Adrenal gland (tissue), 19 donors: ENCODE measurements at places on chromosomes 2 and 18.
A peak's percentile ranks its signal among the peaks of the same experiment; 100 is the strongest.

DNA sequence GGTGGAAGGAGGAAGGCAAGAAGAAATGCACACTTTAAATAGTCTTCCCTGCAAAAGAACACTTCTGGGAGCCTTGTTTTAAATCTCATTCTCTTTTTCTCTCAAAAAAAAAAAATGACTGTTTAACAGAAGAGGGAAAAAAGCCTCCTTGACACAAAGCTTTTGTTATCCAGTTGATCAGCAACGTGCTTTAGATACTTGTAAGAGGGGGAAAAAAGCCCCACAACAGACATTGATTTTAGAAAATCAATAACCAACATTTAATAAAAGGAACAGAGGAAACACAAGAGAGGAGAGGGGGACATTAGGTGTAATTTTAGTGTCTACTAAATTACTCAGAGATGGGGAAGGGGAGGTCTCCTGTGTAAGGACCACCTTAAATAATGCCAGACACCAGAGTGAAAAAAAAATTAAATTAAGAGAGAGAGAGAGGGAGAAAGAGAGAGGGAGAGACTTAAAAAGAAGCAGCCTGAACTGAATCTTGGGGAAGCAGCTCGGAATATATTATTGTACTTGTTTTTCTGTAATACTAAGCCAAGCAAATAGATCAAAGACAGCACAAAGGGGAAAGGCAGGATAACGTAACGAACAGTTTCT is 4.7 kb downstream of the ZEB2 start:
- no peak for DNase-seq
- no peaks in the 10 kb centered on the region for H3K27me3 ChIP-seq
- H3K4me3 ChIP-seq, result peak overlapping the region; percentile 94
- no peaks in the 10 kb centered on the region for H3K36me3 ChIP-seq
- H3K4me1 ChIP-seq, result peaks cover 34% of the 10 kb centered on the region

DNA sequence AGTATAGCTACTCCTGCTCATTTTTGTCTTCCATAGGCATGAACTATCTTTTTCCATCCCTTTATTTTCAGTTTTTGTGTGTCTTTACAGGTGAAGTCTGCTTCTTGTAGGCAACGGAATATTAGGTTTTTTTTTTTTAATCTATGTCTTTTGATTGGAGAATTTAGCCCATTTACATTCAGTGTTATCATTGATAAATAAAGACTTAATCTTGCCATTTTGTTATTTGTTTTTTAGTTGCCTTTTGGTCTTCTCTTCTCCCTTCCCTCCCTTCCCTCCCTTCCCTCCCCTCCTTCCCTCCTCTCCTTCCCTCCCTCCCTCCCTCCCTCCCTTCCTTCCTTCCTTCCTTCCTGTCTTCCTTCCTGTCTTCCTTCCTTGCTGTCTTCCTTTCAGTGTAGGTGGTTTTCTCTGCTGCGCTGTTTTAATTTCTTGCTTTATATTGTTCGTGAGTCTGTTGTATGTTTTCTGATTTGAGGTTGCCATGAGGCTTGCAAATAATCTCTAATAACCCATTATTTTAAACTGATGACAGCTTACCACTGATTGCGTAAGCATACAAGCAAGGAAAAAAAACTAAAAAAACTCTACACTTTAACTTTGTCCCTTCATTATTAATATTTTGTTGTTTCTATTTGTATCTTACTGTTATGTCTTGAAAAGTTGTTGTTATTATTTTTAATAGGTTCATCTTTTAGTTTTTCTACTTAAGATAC is 353.8 kb downstream of the PARD3B start:
- no peaks in the 10 kb centered on the region for H3K4me1 ChIP-seq
- no peak for DNase-seq
- H3K27ac ChIP-seq, result no peak overlapping the region

DNA sequence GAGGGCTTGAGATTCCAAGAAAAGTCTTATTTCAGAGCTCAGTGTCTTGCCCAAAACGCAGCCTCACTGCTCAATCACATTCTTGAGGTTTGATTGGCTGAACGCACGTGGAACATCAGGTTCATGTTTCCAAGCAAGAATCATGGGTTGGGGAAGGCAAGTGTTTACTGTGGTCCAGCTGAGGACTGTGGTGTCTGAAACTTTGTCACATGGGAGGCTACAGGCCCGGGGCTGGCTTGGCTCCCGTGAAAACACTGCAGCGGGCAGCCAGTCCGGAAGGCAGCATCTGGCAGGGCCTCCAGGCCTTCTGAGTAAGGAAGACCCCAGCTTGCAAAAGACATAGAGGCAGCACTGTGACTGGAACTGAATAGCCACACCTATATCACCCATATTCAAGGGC is 84.7 kb downstream of the POLR1A start:
- no peaks in the 10 kb centered on the region for H3K36me3 ChIP-seq
- H3K27me3 ChIP-seq, result no peaks in the 10 kb centered on the region
- no peak overlapping the region for H3K4me3 ChIP-seq
- H3K4me1 ChIP-seq, result no peaks in the 10 kb centered on the region

GRCh38 chr18:32040936-32041335 is 22.3 kb downstream of the RNF125 start:
- no peaks in the 10 kb centered on the region for H3K4me1 ChIP-seq
- H3K4me3 ChIP-seq, result no peak overlapping the region
- H3K36me3 ChIP-seq, result no peaks in the 10 kb centered on the region
- H3K27me3 ChIP-seq, result no peaks in the 10 kb centered on the region
- no peak for DNase-seq

DNA sequence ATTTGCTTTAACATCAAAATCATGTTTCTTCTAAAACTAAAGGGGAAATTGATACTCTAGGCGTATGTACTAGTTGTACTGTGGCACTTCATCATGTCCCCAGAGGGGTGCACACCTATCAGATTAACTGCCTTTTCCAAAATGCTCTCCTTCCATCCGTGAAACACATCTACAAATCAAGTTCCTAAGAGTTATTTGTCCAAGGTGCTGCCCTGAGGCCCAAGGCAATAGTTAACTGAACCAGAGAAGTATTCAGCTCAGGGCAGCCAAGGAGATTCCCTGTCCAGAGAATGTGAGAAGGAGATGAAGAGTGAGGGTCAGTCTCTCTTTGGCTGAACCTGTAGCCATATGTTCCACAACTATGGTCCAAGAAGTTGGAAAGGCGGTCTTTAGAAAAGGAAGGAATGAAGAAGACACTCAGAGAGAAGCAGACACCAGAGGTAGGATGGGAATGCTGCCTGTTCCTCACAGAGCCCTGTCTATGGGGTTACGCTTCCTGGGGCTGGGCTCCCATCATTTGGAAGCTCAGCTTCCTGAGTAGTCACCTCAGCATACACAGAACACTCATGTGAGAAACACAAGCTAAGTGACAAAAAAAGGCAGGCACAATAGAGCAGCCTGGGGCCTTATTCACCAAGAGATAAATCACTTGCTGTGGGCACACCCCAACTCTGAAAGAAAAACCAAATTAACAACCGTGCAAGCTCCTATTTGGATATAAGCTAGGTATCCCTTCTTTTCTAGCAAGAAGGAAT is 55.6 kb downstream of the ANKRD44 start:
- no peak overlapping the region for H3K4me3 ChIP-seq
- no peak overlapping the region for H3K27ac ChIP-seq
- no peak for DNase-seq
- no peaks in the 10 kb centered on the region for H3K36me3 ChIP-seq
- H3K4me1 ChIP-seq, result no peaks in the 10 kb centered on the region
- no peaks in the 10 kb centered on the region for H3K27me3 ChIP-seq

GRCh38 chr2:168311261-168311910 is 64.0 kb upstream of the STK39 start:
- no peak overlapping the region for H3K27ac ChIP-seq
- no peaks in the 10 kb centered on the region for H3K27me3 ChIP-seq
- DNase-seq, result no peak
- H3K36me3 ChIP-seq, result no peaks in the 10 kb centered on the region
- no peaks in the 10 kb centered on the region for H3K4me1 ChIP-seq

- H3K4me3 ChIP-seq, result no peak overlapping the region
- peaks cover 14% of the 10 kb centered on the region for H3K4me1 ChIP-seq
- no peaks in the 10 kb centered on the region for H3K36me3 ChIP-seq
- no peak overlapping the region for H3K27ac ChIP-seq
Observed at GRCh38 chr2:233358947-233359346, 4.7 kb downstream of the DGKD start.

GRCh38 chr2:134454931-134455330 is 201.1 kb downstream of the MGAT5 start:
- DNase-seq, result no peak
- H3K36me3 ChIP-seq, result no peaks in the 10 kb centered on the region
- H3K4me3 ChIP-seq, result no peak overlapping the region
- no peak overlapping the region for H3K27ac ChIP-seq

DNA sequence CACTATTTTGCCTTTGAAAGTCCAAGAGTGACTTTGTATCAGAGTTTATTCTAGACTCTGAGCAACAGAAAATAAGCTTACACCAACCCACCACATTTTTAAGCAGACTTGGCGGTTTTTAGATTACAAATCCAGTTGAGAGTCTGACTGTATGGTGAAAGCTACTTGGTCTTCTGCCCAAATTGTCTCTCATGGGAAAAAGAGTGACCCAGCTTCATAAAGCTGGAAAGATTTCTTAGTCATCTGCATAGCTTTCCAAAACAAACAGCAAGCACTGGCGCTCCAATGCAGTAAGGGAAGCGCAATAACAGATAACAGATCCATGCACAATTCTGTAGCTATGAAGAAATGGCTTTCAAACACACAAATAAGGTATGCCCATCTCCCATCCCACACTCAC is 7.1 kb downstream of the DSG1 start:
- no peak overlapping the region for H3K27ac ChIP-seq
- no peaks in the 10 kb centered on the region for H3K36me3 ChIP-seq
- no peaks in the 10 kb centered on the region for H3K27me3 ChIP-seq
- no peak overlapping the region for H3K4me3 ChIP-seq
- no peak for DNase-seq
